Stimulated activated CD4-positive, alpha-beta T cell treated with anti-CD3 and anti-CD28 coated beads, TNF-alpha, amount 100 ng/mL, for 1 hour (primary cell): ENCODE measurements at places on chromosomes 12 and 14.

DNA sequence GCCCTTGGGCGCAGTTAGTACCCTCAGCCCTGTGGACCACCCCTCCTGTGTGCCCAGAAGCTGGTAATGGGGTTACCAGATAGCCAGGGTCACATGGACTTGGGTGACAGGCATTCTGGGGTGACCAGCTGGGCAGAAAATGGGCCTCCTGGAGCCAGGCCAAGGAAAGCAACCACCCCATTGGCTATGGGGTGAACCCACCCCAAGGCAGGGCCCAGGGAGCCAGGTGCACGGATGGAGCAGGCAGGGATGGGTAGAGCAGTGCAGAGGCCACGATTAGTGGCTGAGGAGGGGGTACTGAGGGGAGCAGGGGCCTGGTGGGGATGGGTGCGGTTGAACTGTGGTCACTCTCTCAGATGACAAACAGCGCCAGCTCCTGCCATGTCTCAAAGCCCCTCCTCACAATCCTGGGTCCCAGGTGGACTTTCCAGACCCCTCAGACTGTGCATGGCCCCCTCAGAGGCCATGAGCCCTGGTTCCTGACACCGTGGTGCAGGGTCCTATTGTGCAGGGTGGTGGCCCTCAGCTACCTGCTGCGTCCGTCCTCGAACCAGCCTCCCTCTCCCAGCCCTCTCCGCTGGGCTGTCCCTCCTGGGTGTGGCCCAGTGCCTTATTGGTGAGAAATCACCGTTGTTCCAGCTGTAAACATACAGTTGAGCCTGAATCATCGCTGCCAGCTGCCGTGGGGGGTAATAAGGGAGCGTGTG, 23.4 kb upstream of the BEGAIN start:
- DNase-seq: no peak

DNA sequence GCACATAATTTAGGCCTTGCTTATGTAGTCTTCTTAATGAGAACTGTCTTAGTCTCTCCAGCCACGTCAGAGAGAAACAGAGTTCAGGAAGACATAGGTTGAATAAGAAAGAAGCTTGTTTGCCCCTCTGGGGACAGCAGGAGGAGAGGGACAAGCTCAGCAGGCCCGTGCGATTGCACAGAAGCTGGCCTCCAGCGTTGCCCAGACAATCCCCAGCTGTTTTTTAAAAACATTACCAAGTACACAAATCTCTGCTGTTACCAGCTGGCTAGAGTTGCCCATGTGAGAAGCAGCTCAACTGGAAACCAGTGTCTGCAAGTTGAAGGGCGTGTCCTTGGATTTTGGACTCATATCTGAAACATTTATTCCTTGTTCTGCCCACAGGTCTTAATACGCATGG, 232.6 kb downstream of the EFCAB11 start:
- DNase-seq: no peak

DNA sequence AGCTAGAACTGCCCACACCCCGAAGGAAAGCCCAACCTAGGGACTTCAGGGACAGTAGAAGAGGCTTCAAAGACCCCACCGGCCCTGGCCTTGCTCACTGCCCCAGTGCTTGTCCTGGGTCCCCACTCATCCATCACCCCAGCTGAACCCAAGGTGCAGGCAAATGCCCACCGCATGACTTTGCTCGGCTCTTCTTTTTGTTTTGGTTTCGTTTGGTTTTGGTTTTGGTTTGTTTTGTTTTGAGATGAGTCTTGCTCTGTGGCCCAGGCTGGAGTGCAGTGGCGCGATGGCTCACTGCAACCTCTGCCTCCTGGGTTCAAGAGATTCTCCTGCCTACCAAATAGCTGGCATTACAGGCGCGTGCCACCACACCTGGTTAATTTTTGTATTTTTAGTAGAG, 9.0 kb downstream of the CCDC85C start:
- peak; percentile 12 for DNase-seq

GRCh38 chr12:91370086-91370868, 187.7 kb upstream of the DCN start:
- no peak for DNase-seq

DNA sequence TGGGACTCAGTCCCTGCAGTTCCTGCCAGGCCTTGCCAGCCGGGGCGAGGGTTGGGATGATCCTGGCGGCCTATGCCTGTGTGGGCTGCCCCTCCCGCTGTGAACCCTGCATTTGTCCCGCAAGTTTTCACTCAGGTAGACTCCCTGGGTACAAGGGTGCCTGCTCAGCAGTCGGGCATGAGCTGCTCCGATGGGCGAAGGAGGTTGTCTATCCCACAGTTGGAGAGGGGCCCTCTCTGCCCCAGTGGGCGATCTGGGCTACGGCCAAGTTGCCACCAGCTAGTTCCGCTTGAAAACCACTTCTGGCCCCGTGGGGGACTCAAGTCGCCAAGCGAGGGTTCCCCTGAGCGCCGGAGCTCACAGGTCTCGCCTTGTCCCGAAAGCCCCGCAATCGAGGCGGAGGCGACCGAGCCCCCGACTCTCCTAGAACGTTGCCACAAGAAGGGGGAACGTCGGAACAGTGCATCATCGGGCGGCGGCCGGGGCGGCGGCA, 365 bp upstream of the TPI1 start:
- no peak for DNase-seq

DNA sequence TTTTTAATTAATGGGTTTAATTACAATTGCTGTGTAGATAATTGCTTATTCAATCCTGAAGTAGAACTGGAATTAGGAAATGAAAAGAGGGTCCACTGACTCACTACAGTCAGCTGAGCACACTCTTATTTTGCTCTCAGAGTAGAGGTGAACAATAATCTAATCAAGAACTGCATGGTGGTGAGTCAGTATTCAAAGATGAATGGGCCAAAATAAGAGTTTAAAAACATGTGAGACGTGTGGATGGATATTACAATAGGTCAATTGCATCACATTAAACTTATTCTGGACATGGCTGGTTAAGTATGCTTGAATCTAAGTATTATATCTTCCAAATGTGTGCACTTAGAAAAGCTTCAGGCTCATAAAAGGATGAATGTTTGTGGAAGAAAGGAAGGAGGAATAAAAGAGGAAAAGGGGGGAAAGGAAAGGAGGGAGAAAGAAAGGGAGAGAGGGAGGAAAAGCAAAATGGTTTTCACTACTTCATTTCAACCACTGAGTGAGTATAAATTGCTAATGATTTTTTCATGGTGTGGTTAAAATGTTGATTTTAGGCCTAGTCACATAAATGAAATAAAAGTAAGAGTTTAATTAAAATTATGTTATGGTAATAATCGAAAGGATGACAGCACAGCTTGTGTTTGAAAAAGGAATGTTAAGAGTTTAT, 27.0 kb upstream of the EEA1 start:
- no peak for DNase-seq

DNA sequence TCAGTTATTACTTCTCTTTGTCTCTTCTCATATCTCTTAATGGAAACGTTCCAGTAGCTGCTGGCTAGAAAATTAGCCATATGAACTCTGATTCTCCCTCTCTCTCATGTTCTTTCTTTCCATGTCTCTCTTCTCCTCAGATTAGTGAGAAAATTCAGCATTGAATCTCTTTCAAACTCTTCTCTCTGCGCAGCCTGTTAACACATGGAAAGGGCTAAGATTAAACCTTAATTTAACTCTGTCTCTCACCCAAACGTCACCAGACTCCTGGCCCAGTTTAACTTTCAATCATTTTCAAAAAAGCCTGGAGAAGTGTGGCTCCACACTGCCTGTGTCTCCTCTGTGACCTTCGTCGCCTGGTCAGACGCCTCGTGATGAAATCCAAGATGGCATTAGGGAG, 1234.2 kb downstream of the BCL11B start:
- no peak for DNase-seq

DNA sequence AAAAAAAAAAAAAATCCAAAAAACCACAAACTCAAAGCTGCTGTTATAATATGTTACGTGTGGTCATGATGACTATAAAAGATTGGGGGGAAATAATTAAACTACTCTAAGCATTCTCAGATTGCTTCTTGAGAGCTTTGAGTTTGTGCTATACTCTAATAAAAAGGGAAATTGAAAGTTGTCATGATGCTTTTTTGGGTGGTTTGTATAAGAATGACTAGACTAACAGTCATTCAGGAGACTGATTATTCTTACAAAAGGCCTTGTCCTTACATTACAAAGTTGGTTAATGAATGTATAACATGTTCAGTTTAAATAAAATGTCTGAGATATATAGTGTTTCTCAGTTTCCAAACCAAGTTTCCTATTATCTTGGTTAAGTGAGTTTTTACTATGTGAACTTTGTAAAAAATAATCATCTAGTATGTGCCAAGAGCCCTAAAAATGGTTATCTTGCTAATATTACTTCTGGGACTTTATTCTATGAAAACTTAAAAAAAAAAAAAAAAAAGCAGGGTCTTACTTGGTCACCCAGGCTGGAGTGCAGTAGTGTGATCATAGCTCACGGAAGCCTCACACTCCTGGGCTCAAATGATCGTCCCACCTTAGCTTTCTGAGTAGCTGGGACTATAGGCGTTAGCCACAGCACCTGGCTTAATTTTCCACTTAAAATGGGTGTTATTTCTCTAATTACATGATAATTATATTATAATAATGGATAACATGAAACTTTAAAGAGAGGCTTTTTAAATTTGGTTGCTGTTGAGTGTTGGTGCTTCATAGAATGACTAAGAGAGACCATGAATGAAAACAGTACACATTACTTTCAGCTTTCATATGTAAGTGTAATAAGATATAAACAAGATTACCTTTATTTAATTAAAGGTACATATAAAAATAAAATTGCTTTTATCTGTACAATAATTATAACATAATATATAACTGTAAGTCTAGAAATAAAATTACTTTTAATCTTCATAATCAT, 459.6 kb upstream of the RGS6 start:
- no peak for DNase-seq

- DNase-seq: no peak
These were observed 8.4 kb downstream of the TMEM19 start for GRCh38 chr12:71694099-71694820.

GRCh38 chr12:47838286-47838931, 18.7 kb upstream of the HDAC7 start:
- no peak for DNase-seq

GRCh38 chr12:53713516-53713915, 13.7 kb downstream of the CALCOCO1 start:
- no peak for DNase-seq

GRCh38 chr12:17666641-17667324, 423.2 kb downstream of the RERGL start:
- no peak for DNase-seq

GRCh38 chr12:121237415-121237814, 27.5 kb downstream of the P2RX4 start:
- DNase-seq: no peak

DNA sequence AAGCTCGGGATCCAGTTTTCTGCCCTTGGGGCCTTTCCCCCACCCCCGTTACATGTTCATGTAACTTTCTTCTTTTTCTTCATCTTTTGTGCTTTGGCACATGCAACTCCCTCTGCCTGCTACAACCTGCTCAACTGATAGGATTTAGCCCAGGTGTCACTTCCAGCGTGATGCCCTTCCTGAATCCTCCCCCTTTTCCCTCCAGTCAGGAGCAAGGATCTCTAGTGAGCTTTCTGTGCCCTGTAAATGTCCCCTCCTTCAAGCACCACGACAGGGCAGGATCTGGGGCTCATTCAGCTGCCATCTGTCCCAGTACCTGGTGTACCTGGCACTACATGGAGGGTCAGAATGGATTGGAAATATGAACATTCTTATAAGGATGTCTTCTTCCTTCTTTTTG, 15.3 kb downstream of the PELI2 start:
- no peak for DNase-seq

DNA sequence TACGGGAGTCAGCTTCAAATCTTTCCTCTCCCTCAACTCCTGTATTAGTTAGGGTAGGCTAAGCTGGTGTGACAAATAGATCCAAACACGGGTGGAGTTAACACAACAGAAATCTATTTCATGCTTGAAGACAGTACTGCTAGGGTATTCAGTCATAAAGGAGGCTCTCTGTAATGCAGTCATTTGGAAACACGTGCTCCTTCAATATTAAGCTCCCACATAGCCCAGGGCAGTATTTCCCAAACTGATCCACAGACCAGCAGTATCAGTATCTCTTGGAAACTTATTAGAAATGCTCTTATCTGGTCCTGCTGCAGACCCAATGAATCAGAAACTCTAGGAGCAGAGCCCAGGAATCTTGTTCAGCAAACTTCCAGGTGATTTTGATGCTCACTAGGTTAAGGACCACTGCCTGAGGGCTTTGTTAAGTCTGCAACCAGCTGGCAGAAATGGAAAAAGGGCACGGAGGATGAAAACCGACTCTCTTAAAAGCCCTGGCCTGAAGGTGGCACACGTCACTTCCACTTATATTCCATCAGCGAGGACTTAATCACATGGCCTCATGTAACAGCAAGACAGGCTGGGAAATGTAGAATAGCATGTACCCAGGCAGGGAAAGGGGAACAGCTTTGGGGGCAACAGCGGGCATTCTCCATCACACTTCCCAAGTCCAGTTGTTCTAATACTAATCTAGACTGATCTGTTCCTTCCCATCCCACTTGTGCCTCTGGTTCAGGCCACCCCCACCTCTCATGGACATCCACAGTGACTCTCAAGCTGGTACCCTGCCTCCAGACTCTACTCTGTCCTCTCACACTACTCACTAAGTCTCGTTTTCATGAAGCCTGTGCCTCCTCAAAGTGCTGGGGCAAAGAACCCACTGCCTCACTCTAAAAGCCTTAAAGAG, 38.2 kb upstream of the RIC8B start:
- DNase-seq: no peak

DNA sequence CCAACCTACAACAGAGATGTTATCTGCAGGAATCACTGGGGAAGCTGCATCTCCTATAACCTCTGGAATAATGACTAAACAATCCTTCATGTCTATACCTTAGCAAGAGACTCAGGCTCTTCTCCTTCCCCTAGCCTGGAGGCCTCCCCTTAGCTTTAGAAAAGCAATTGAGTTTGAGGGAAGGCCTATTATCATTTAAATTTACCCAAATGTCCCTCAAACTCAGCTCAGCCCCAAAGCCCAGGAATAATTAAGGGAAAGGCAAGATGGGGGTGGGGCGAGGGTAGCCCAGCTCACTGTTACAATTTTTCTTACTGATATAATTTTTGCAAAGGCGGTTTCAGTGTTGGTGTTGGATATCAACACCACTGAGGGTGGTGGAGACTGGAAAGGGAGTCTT, 151.4 kb upstream of the EEA1 start:
- no peak for DNase-seq

DNA sequence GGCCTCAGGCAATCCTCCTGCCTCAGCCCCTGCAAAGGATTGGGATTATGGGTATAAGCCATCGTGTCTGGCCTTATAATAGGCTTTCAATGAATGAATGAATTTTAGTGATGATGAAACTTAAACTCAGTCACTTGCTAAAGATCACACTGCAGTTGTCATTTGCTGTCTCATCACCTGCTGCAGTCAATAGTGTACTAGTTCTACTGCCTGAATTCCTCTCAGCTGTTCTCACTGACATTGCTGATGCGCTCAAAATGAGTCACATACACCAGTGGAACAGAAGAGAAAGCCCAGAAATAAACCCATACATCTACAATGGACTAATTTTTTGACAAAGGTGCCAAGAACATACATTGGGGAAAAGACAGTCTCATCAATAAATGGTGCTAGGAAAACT, 5.6 kb upstream of the SYNJ2BP start:
- DNase-seq: no peak

GRCh38 chr12:25427337-25428249, 125.5 kb downstream of the LMNTD1 start:
- DNase-seq: no peak

- DNase-seq: no peak
These were observed 68.5 kb downstream of the NT5DC3 start for GRCh38 chr12:103772367-103773108.
